ENCODE measurements at places on chromosomes 4 and X.

DNA sequence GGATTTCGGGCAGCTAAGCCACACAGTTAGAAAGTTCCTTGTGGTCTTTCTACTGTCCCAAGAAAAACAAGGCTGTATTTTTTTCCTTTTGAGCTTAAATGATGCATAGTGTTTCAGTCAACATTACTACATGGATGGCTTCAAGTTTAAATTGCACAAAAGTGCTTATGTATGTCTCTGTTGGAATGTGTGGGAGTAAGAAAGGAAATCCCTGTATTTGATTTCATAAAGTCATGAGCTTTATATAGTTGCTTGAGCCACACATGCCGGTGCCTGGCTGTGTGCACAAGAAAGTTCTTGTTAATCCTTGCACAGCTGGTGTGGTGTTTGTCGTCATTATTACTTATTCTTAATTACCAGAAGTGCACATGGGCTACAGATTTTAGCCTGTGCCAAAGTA, 262.2 kb downstream of the ARHGAP10 start:
- no peak for DNase-seq

GRCh38 chrX:47198026-47198686, 4.5 kb downstream of the UBA1 start:
- DNase-seq = no peak

DNA sequence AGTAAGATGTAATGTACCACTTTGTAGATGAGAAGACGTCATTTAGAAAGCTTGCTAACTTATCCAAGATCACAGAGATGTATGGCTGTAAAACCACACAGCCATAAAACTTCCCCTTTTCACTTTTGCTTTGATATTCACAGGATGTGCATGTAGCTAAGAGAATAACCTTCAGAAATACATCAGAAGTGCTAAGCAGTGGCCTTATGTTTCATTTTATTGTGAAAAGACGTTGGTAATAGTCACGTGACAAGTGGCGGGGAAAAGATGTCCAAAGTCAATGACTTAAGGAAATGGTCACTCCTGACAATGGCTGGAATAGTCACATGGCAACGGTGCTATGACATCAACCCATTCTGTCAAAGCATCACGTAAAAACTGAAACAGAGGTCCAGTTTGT, 12.9 kb upstream of the WDR17 start:
- DNase-seq = no peak

DNA sequence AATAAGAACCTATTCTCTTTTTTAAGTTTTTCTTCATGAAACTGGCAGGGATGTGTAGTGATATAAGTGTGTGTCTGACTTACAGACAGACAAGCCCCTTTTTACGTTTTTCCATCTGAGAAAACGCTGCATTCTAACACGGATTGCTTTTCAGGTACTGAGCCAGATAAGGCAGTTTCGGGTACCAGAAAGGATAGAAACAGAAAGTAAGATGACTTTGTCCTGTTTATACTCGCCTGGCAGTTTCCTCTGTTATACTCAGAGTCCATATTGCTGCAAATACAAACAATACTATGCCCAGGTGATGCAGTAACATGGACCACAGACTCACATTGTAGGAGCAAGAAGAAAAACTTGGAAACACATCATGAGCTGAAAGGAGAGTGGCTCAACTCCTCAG, 2320.6 kb upstream of the AGA start:
- DNase-seq = no peak

DNA sequence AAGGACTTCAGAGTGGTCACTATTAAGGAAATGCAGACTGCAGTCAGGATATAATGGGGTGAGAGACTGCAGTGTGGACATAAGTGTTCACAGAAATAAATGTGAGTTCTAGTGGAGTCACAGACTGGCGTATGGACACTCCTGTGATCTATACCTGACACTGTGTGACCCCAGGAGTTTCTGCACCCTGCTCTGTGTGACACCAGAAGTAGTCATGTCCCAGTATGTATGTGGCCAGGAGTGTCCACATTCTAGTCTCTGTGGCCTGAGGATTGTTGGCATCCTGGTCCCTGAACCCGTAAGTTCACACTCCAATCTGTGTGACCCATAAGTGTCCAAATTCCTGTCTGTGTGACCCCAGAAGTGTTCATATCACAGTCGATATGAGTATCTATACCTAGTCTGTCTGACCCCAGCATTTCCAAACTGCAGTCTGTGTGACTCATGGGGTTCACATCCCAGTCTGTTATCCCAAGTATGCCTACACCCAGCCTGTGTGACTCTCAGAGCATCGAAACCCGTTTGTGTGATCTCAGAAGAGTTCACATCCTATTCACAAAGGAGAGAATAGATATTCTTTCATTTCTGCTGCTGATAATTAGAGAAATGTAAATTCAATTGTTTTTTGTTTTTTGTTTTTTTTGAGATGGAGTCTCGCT, 16.3 kb downstream of the WDR13 start:
- DNase-seq = no peak

DNA sequence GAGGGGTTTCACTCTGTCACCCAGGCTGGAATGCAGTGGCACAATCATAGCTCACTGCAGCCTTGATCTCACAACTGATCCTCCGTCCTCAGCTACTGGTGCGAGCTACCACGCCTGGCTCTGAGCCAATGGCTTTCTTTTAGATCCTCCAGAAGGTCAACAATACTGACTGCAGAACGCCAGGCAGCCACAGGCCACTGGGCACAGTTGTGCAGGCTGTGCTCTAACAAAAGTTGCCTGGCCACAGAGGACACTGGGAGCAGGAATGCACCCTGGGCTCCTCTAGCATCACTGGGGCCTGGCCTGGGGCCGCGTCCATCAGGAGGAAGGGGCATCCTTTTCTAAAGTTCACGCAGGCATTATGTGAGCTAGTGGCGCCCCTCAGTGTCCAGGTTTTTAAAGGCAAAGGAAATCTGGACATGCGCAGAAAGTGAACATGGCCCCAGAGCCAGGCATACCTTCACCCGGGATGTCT, 14.9 kb upstream of the PORCN start:
- no peak for DNase-seq
